ENCODE measurements at places on chromosomes 7 and 10.

DNA sequence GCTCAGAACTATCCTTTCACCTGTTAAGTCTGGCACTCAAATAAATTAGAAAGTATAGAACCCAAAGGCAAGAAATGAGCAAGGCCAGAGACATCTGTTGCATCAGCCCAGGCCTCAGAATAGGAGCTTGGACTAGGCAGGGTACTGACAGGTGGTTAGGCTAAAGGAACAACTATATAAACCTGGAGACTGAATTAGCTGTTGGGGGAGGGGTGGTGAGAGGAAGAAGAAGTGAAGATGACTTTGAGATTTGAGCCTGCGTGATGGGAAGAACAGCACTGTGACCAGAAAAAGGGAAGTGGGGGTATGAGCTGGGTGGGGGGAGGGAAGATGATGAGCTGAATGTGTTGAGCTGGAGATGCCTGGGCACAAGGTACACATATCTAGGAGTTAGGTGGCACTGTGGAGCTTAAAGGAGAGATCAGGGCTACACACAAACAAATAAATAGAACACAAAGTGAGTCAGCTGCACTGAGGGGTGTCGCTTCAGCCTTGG is 244.7 kb downstream of the PTEN start:
- DNase-seq, result no peak

DNA sequence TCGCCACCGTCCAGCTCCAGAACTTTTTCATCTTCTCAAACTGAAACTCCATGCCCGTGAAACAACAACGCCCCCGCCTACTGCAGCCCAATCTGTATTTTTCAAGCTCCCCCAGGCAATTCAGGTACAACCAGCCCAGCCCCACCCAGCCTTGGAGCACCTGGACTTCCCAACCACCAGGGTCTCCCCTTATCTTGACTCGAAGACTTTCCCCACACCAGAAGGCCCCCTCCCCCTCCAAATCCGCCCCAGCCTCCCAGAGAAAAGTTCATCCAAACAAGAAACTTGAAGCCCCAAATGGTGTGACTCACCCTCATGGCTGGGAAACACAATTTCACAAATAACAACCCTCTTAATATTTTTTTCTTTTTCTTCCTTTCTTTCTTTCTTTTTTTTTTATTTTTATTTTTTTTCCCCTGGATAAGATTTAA is 10.6 kb downstream of the ZCCHC24 start:
- no peak for DNase-seq

GRCh38 chr10:11154849-11155498 is 137.3 kb downstream of the CELF2 start:
- no peak for DNase-seq

- no peak for DNase-seq
Measured at GRCh38 chr10:44511601-44512000, 126.7 kb upstream of the CXCL12 start.

GRCh38 chr10:128211953-128212727 is 85.9 kb upstream of the MKI67 start:
- peak; percentile 22 for DNase-seq

DNA sequence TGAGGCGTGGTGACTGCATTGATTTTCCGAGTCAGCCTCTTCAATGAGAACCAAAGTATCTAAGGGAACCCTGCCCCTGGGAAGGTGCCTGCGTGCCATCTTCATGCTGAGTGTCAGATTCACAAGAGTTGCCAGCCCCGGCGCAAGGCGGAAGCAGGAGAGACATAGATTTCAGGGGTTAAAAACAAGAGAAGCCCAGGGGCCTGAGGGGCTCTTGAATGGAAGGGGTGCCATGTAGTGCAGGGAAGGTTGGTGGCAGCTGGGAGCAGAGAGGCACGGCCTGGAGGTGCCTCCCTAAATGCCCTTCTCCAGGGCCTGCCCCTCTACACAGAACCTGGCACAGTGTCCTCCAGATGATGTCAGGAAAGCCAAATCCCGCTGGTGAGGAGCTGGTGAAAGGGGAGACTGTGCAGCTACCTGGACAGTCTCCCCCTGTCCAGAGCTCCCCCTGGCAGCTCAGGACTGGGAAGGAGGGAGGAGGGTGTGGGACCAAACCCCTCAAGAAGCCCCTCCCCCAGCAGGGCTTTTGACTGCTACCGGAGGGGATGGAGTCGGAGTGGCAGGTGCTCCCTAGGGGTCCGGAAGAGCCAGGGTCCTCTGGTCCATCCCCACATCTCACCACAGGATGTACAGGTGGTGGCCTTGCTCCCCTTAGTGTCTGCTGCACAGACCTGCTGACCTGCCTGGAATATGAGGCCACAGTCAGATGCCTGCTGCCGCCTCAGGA is 137.9 kb downstream of the TCERG1L start:
- no peak for DNase-seq

GRCh38 chr7:131173145-131173890 is 154.4 kb upstream of the MKLN1 start:
- no peak for DNase-seq

DNA sequence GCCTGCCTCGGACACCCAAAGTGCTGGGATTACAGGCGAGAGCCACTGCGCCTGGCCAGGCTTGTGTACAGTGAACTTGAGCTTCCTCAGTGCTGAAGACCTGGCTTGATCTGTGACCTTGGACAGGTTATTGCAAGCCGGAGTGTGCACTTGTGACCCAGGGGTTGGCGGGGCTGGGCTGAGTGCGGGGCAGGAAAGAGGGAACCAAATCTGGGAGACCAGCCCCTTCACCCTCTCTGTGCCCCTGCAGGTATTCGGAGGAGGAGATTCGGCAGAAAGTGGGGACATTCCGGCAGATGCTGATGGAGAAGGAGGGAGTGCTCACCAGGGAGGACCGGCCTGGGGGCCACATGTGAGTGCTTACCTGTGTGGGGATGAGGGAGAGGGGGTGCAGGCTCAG is 46.2 kb downstream of the SRRM3 start:
- DNase-seq, result no peak

GRCh38 chr7:38217672-38218071 is 39.6 kb downstream of the STARD3NL start:
- no peak for DNase-seq

GRCh38 chr10:29949411-29950011 is 109.9 kb downstream of the JCAD start:
- no peak for DNase-seq

DNA sequence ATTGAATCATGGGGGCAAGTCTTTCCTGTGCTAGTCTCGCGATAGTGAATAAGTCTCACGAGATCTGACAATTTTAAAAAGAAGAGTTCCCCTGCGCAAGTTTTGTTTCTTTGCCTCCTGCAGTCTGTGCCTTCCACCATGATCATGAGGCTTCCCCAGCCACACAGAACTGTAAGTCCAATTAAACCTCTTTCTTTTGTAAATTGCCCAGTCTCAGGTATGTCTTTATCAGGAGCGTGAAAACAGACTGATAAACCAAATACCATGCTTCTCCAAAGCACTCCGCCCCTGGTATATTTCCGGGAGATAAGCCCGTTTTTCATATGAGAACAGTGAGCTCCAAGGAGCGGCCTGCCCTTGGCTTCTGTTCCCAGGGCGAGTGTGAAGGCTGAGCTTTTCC is 118.9 kb downstream of the EVX1 start:
- no peak for DNase-seq

- DNase-seq, result peak; percentile 62
Measured at GRCh38 chr10:30783939-30784501, 154.5 kb upstream of the LYZL2 start.

DNA sequence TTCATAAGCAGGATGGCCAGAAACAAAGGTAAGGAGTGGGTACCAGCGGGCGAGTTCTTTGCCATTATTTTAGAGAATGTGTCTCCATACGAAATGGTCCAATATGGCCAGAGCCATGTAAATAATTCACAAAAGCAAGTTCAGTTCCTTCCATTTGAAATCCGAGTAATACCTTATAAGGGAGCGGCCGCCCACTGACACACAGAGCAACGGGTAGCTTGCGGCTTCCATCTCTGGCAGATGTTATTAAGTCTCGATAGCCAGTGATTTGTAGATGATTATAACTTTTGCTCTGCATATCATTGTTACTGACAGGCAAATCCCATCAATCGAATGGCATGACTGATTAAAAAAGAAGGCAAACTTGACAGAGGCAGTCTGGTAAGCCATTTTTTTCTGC is 63.2 kb downstream of the GFRA1 start:
- DNase-seq, result no peak

- no peak for DNase-seq
Measured at GRCh38 chr7:16318989-16319915, 102.1 kb downstream of the CRPPA start.

- DNase-seq, result no peak
Measured at GRCh38 chr10:7928536-7928935, 110.2 kb downstream of the TAF3 start.

- DNase-seq, result no peak
Measured at GRCh38 chr7:100266576-100267354, 40.7 kb upstream of the SPDYE3 start.

- DNase-seq, result no peak
Measured at GRCh38 chr7:30112103-30112713, 22.6 kb upstream of the MTURN start.

DNA sequence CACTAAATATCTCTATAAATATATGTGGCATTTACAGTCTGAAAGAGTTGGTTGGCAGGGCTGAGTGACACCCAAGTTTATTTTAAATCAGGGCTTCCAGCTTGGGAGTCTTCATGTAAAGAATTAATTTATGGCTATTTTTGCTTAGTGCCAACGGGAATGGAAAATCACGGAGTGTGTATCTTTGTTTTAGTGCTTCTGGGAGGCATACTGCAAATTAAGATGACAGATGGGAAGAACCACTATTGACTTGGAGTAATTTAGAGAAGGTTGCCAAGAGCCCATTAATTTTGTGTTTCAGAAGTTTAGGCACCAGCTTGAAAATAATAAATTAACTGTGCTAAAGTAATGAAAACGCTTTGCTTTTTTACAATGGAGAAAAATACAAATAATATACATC is 135.2 kb downstream of the GPR37 start:
- DNase-seq, result no peak

DNA sequence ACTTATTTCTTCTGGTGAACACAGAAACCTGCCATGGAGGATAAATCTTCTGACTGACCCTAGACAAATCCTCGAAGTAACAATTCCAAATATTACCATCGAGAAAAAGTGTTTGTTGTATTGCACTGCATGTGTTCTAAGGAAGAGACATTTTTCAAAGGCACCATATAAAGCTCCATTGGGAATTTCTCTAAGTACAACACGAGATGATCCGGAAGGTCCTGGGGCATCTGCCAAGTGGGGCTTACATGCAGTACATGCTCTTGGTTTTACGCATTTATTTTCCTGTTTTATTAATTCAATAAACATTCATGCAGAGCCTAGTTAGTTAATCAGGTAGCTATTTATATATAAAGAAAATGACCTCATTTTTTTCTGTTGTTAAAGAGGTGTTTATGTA is 692.0 kb upstream of the IGFBP3 start:
- no peak for DNase-seq

DNA sequence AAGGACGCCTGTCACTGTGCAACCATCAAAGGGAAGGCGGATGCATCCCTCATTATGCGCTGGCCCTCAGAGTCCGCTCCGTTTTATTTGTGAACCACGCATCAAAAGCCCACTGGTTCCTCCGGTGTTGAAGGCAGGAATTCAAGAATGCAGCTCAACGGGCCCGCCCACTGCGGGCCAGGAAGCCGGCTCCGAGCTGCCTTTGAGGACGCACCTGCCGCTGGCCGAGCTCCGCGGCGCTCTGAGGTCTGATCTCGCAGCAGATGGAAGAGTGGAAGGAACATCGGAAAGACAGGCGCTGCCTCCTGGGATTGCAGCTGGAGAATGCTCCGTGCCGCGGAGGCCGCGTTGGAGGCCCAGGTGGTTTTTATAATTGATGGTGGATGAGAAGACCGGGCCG is 56.9 kb upstream of the ADGRA1 start:
- DNase-seq, result no peak

DNA sequence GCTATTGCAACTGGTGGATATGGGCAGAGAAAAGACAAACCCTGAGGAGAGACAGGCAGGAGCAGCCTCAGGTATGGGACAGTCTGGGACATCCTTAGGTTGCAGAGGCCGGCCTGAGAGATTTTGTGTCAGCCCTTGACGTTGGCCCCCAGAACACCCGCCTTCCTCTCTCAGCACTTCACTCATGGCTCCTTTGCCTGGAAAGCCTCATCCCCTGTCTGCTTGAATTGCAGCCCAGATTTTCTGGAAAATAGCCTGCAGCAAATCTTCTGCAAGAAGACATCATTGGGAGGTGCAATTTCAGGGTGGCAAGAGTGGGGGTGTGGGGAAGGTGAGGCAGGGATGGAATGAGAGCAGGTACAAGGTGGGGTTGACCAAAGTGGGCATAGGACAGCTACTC is 2.2 kb upstream of the FRMD4A start:
- no peak for DNase-seq

DNA sequence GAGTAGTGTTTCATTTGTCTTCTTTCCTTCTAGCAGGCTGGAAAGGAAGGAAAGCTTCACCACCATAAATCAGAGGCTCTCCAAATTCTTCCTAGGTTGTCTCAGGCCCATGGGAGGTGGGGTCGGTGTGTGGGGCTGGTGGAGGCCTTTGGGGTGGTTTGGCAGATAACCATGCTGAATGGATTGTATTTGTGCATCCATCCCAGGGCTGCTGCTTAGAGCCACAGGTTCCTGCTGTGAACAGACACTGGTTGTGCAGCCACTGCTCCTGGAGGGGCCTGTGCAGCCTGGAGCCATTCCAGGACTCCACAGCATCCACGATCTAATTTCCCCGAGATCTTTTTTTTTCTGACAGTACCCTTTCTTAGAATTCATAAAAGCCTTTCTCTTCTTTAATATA is 741.8 kb downstream of the SUGCT start:
- no peak for DNase-seq

DNA sequence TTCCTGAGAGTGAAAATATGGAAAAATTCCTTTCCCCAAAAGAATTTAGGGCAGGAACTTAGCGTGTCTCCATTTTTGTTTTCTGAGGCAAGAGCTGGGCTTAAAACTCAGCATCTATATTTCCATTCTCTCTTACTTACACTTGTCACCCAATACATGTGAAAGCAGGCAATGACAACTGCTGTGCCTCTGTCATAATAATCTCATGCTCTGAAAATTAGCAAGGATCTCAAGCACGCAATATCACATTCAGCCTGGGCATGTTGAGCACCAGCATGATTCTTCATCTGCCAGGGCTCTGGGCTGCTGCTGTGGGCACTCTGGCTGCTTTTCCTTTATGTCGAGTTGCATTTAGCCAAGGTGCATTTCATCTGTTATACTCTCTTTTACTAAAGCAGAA is 255.5 kb downstream of the SNX10 start:
- DNase-seq, result no peak

DNA sequence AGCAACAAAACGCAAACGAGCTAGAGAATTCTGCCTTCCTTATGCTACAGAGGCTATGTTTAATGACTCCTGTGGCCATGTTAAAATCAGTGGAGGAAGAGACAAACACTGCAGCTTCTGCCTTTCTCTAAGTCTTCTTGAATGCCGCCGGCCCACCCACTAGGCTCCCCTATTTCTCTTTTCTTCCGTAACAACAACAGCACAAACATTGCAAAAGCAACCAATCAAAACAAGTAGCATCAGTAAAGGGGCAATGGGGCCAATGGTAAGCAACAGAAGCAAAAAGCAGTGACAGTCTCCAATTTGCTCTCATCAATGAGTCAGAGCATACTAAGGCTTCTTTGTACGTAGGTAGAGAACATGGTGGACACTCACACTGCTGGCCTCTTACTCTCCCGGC is 26.8 kb downstream of the DNAJC1 start:
- DNase-seq, result no peak

GRCh38 chr7:138359870-138360559 is 100.0 kb upstream of the TRIM24 start:
- DNase-seq, result no peak

GRCh38 chr7:85462671-85463070 is 275.8 kb upstream of the SEMA3D start:
- no peak for DNase-seq

- peak; percentile 19 for DNase-seq
Measured at GRCh38 chr7:17940951-17941431, 697 bp upstream of the SNX13 start.

Data from NCI-H1092 (cell line).